Stimulated activated CD8-positive, alpha-beta memory T cell treated with anti-CD3 and anti-CD28 coated beads, Interleukin-12 subunit alpha, Interleukin-12 subunit beta, amount 100 ng/mL, for 4 hours (primary cell): ENCODE measurements at places on chromosomes 6 and 20.
A peak's percentile ranks its signal among the peaks of the same experiment; 100 is the strongest.

GRCh38 chr20:58277578-58278472 is 31.7 kb upstream of the RAB22A start:
- no peak for DNase-seq

DNA sequence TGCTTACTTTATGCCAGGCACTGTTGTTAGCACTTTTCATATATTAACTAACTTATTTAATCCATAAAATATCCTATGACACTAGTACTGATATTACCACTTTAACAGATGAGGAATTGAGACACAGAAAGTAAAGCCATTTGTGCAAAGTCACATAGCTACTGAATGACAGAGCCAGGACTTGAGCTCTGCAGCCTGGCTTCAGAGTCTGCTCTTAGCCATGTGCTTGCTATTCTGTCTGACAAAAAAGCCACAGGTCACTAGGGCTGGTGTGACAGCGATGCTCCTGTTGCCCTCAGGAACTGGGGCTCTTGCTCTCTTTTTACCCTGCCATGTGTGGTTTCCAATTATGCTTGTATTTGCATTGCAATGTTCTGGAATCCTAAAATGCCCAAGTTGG is 44.7 kb upstream of the RNF8 start:
- no peak for DNase-seq

DNA sequence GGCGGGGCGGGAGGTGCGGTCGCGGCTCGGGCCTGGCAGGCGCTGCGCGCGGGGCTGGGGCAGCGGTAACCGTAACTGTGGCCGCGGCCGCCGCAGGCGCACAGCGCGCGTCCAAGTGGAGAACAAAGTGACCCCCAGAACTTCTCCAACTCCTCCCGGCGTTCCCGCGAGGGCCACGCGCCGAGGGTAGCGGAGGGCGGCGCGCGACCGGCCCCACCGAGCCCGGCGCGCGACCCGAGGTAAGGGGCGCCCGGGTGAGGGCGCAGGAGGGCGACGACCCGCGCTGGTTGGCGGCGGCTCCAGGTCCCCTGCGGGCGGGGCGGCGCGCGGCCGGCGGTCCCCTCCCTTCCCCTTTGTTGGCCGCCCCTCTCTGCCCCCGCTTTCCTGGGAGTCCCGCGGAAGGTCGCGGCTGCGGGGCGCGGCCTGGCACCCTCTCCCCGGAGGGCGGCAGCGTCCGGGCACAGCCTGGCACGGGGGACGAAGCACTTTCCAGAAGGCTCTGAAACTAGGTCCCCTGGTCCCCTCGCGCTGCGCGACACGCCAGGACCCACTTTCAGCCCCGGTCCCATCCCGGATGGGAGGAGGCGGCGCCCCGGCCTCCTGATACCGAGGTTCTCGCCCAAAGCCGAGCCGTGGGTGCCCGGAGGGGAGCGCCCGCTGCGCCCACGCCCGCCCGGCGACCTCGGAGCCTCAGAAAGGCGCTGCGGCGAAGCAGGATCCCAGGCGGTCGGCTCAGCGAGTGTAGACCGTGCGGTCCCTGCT is at the start of gene TIAM2:
TIAM2 (plus strand) TSS at position 62 of the 762 bp plus-strand sequence. CDS start 133,909 bp downstream, outside the sequence.
- DNase-seq = peak; percentile 2

DNA sequence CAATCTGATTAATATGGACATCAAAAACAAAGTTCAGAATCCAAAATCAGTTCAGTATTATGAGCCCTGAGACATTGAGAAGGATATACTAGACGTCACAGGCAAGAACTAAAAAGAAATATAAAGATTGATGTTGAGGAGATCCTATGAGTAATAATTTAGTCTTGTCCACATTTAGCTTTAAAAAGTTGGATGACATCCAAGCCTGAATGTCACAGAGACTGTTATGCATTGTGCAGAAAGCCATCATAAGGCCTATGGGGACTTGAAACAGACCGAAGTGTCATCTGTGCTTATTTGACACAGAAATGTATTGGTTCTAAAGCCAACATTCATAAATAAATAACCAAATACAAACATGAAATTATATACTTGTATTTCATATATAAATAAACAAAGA is 581.8 kb upstream of the MMS22L start:
- DNase-seq = no peak

DNA sequence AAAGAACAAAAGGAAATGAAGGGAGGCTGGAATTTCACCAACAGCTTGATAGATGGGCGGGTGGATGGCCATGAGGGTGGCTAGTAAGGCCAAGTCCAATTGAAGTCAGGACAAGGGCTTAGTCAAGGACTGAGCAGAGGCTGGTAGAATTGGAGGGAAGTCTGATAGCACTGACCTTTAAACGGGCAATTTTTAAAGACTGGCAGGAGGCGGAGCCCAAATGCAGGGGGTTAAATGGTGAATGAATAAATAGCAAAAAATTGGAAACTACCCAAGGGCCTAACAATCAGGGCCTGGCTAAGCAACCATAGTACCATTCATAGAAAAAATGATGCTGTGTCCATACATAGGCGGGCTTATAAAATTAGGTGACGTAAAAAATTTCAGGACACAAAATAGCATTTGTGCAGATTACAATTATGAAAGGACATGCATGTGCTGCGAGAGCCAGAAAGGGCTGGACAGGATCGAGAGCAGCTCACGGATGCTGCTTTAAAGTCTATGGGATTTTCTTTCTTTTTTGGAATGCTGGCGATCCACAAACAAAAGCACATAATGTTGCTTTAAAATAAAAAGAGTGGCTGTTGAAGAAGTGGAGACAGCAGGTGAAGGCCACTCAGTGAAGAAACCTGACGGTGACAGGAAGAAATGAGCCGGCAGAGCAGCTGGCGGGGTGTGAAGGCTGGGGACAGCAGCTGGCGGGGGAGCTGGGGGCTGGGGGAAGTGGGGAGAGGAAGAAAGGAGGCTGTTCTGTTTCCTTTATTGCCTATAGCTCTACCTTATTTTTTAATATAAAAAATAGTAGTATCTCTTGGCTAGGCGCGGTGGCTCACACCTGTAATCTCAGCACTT is 42.8 kb upstream of the TAF8 start:
- DNase-seq = peak; percentile 31
